Activated CD8-positive, alpha-beta memory T cell treated with anti-CD3 and anti-CD28 coated beads for 1 hour (primary cell): ENCODE measurements at places on chromosomes 1 and 21.

DNA sequence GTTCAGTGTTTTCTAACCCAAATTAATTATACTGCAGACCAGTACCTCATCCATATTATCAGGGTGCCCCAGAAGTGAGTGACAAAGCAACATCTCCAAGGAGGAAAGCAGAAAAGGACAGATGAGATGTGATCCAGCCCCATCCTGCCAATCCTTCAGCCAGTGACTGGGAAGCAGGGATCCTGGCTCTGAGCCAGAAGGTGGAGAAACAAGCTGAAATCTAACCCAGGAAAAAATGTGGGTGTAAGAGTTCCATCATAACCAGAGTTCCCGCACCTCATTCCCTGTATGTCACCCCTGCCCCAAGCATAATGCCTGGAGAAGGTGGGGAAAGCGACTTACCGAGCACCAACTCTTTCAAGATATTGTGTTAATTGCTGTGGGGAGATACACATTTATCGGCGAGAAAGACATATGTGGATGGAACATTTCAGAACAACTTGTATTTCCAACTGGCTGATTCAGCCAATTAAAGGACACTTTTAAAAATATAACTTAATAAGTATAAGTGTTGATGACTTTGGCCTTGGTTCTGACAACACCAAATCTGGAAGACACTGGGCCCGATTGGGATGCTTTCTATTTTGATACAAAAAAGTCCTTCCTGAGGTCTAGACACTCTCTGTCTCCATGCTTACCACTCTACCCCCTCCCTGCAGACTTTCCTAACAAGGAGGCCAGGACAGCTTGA is 14.9 kb downstream of the PLEKHA6 start:
- no peak for DNase-seq

- no peak for DNase-seq
These were observed 71.0 kb downstream of the NFASC start for GRCh38 chr1:204941421-204942338.

DNA sequence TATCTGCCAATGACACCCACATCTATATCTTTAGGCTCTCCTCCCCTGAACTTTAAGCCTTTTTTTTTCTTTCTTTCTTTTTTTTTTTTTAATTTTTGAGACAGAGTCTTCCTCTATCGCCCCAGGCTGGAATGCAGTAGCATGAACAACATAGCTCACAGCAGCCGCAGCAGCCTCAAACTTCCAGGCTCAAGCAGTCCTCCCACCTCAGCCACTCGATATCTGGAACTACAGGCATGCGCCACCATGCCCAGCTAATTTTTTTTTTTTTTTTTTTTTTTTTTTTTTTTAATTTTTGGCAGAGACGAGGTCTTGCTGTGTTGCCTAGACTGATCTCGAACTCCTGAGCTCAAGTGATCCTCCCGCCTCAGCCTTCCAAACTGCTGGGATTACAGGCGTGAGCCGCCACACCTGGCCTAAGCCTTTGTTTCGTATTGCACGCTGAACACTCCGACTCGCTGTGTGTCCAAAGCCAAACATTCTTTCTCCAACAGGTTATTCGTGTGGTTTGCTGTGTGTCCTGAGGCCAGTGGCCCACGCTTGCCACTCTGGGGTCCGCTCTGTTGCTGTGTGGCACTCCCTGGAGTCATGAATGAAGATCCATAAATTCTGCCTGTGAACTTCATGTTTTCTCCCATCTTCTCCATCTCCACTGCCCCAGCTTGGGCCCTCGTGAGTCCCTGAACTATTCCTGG is 119.4 kb downstream of the CAMTA1 start:
- no peak for DNase-seq

DNA sequence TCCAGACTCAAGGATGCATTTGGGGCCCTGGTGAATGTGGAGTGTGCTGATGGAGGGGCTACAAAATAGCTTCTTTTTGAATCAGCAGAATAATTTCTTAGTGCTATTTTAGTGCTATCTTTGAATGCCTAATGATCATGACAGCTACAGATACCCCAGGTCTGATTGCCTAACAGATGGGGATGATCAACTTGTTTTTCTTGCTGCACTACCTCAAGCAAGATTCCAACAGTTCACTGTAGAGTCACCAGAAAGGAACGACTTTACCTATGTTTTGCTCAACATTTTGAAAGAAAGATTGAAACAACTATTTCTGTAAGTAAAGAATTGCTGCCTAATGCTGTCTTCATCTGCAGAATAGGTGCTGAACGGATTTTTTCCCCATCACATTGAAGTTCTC is 42.6 kb upstream of the VAV3 start:
- DNase-seq = no peak

DNA sequence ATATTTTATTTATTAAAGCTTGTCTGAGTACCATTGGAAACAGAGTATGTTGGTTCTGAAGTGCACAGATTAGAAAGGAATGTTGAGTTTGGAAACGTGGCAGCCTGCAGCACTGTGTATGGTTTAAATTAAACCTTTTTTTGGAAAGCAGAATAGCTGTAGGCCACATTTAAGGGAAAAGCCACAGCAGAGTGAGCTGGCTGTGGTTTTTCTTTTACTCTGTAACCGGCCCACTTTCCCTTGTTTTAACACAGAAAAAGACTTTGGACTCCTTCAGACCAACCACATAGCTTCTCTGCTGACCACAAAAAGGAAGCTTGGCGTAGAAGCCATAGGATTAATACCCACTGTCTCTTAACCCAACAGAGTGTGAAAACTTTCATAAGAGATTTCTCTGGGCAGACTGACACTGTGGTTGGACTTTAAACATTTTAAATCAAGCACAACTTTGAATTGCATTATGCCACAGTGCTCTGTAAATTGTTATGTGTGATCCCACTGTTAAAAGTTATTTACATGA is 75.2 kb downstream of the NFIA start:
- no peak for DNase-seq

- DNase-seq = no peak
These were observed 87.5 kb upstream of the CACYBP start for GRCh38 chr1:174912264-174912663.

- no peak for DNase-seq
These were observed 11.1 kb downstream of the PTPRC start for GRCh38 chr1:198649968-198650338.

DNA sequence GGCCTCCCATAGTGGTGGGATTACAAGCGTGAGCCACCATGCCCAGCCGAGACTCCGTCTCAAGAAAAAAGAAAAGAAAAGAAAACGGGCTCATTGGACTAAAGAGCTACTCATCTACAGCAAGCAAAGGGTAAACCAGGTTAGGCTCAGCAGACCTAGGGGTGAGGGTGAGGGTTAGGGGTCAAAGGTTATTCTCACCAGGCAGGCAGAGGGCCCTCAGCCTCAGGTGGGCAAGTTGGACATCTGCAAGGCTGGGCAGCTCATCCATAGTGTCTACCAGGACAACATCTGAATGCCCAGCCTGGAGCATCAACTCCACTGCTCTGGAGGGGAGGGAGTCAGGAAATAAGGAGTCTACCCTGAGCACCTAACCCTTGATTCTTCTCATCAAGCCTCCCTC is 3.5 kb downstream of the MTMR11 start:
- DNase-seq = no peak

- no peak for DNase-seq
These were observed 18.4 kb upstream of the CASQ1 start for GRCh38 chr1:160171980-160172379.

GRCh38 chr1:201584471-201585092 is 45.7 kb downstream of the NAV1 start:
- no peak for DNase-seq

- no peak for DNase-seq
These were observed 26.3 kb downstream of the PRDX6 start for GRCh38 chr1:173503391-173503790.

- no peak for DNase-seq
These were observed 39.7 kb downstream of the DNTTIP2 start for GRCh38 chr1:93839307-93839706.

GRCh38 chr21:31844206-31844605 is 28.6 kb upstream of the HUNK start:
- DNase-seq = no peak

DNA sequence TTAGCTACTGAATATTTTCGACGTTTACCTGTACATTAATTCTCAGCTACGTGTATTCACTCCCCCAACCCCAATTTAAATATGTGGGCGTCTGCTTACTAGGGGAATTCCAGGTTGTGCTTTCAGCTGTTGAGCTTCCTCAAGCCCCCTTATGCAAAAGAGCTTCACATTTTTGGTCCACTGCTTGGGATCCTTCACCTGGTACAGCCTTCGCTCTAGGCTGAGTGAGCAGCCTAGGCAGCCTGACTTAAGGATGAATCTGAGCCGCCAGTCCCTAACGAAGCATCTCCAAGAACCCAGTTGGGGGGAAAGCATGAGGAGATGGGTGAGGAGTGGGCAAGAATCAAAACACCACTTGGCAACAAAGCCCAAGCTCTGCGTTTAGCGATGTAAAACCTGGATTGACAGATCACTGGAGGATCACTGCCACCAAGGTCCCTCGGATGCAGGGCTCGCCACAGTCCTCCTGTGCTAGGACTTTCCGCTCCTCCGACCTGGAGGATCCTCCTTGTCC is 674 bp downstream of the BCL10 start:
- DNase-seq = no peak

DNA sequence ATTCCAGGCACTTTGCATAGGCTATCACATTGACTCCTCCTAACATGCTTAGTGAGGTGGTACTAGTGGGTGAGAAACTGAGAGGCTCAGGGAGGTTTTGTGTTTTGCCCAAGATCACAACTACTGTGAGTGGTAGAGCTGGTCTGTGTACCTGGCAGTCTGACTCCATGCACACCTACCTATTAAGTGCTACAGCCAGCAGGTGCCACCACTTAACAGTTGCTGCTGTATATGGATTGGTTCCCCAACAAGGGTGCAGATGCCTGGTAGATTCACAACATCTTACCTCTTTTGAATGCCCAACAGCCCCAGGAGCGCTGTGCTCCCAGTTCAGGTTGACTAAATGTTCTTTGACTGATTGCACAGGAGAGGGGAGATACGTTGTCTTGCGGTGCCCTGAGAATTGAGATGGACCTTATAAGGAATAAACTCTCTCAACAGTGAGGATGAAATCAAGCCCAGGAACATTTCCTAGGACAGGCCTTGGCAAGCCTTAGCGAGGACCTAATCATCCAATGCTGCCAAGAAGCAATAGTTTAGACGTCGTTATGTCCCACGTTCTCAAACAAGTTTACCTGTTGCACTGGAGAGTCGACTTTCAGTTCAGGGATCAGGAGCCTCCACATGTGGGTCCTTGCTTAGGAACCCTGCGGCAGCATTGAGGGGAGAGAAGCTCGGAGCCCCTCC is 78.9 kb upstream of the F3 start:
- DNase-seq = no peak

DNA sequence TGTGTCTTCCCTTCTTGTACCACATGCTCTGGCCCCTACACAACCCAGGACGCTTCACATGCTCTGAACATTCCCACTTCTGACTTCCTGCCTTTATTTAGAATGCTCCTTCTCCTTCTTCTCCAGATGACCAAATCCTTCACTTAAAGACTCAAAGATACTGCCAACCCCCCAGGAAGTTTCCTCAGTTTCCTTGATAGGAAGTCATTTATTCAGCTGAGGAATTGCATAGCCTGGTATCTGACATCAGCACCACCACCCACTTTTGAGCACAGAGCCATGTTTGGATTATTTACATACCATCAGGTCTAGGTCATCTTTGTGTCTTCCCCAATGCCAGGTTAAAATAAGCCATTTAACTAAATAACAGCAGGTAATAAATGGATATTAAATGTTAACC is 42.4 kb downstream of the GFI1 start:
- no peak for DNase-seq

- DNase-seq = no peak
These were observed 3.7 kb upstream of the KIAA1614 start for GRCh38 chr1:180909005-180909414.

GRCh38 chr1:25697435-25698217 is 81.0 kb downstream of the MAN1C1 start:
- no peak for DNase-seq
